ENCODE measurements at places on chromosomes 16 and 17.

DNA sequence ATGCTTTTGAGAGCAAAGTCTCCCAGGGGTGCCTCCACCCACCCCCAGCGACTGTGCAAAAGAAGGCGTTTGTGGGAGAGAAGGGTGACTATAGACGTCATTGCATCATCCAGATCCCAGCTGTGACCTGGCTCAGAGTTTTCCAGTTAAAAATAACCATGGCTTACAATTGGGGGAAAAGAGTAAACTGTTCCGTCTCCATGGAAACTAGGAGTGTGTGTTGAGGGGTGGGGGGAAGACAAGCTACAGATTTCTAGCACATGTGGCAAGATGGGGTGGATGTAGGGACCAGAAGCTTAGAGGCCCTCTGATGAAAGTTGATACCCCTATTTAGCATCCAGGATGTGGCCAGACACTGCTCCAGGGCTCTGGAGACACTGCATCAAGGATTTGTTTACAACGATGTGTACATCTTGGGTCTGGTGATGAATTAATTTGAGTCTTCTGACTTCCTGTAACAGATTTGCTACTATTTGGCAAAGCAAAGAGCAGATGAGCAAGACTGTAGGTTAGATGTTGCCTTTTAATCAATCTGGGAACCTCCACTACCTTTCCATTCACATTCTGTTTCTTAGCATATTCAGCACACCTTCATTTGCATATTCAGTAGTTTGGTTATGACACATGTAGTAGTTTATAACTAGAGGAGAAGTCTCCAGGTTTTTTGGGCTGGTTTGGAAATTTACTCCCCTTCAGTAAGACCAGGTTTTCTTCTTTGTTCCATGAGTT is 6.2 kb upstream of the DUSP14 start:
- peak; percentile 95 for DNase-seq

DNA sequence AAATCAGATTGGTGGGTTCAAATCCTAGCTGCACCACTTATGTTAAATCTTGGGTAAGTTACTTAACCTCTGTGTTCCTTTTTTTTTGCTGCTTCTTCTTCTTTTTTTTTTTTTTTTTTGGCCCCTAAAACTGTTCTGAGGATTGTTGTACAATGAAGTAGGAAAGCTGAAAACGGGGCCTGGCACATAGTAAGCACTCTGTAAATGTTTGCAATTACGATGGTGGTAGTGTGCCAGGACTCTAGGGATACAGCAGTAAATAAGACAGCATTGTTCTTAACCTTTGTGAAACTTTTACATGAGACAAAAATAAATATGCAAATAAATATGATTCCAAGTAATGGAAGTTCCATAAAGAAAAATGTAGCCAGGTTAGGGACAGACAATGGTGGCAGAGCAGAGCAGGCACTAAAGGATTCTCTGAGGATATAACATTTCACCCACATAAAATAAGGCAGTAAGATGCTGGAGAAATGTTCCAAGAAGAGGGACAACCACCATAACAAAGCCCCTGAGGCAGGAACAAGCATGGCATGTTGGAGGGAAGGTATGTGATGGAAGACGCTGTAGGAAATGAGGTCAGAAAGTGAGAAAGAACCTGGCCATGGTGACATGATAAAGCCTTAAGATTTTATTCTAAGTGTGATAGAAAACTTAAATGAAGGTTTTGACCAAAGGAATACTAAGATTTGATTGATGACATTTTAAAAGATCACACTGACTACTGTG is 127.3 kb downstream of the NLK start:
- no peak for DNase-seq

DNA sequence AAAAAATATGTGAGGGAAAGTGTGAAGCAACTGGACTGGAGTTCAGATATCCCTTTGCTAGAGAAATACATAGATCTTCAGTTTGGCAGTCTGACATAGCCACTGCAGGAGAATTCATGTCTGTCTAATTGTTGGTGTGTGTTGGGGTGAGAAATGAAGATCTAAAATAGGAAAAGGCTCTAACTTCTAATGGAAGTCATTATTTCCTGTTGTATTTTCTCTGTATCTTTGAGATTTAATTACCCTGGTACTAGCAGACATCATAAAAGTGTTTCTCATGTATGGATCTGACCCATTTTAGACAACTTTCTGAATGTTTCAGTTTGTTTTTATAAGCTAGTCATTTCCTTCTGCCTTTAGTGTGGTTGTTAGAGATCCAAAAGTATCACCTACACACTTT is 128.3 kb downstream of the NLK start:
- DNase-seq = peak; percentile 53

- DNase-seq = no peak
Measured at GRCh38 chr17:2681650-2682049, 29.9 kb downstream of the CLUH start.

GRCh38 chr17:59669944-59670343 is 37.3 kb downstream of the PTRH2 start:
- DNase-seq = no peak

- DNase-seq = no peak
Measured at GRCh38 chr16:78715106-78715505, 615.7 kb downstream of the WWOX start.

- peak; percentile 82 for DNase-seq
Measured at GRCh38 chr16:81723098-81723723, 55.9 kb upstream of the PLCG2 start.

- no peak for DNase-seq
Measured at GRCh38 chr16:79466111-79466510, 134.4 kb downstream of the MAF start.

DNA sequence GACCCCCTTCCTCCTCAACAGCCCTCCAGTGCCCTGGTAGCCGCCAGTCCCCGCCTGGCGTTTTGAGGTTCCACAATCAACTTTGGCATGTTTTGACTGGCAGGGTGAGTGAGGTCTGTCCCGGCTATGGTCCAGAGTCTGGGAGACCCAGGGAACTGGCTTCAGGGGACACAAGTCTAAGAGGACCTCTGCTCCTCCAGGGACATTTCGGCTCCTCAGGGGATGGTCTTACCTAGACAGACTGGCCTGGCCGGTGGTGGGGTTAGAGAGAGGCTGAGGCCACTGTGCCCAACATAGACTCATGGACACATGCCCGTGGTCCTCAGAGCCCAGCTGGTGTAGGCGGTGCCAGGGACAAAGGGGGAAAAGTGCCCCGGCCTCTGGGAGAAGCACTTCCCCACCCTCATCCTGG is 2.2 kb downstream of the TMC8 start:
- no peak for DNase-seq

DNA sequence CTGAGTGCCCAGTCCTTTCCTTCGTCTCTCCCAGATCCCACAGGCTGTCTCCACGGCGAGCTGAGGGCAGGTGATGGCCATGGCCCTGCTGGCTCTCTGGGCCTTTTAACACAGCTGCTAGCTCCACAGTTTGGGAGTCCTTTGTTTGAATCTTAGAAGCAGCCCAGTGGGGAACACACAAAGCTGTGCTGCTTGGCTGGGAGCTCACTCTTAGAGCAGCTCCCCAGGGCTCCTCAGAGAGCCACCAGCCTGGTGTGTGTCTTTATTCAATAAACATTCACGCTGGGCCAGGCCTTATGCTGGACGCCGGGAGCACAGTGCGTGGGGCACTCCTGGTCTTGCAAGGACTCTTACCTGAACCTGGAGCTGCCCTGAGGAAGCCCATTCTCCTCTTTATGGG is 29.7 kb downstream of the WNT3 start:
- no peak for DNase-seq

DNA sequence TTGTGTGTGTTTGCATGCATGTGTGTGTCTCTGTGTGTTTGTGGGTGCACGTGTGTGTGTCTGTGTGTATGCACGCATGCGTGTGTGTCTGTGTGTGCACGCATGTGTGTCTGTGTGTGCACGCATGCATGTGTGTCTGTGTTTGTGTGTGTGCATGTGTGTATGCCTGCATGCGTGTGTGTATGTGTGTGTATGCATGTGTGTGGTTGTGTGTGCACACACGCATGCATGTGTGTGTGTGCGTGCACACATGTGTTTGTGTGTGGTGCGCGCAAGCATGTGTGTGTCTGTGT is 239.9 kb upstream of the TNRC6C start:
- DNase-seq = no peak

- DNase-seq = peak; percentile 88
Measured at GRCh38 chr16:56370875-56371659, 54.3 kb downstream of the AMFR start.

GRCh38 chr16:27195076-27195741 is 8.1 kb upstream of the KDM8 start:
- DNase-seq = no peak
